ENCODE measurements at places on chromosomes 5 and 9. TPM values are rescaled to one million over a fixed set of nuclear protein-coding genes. Genes with fewer than 3 reads are reported as not detected.

SRD5A1 gene
- total RNA-seq = 13.6 TPM

GFI1B gene
- total RNA-seq = not detected

DPP7 gene
- 67.8 TPM for total RNA-seq

BSPRY gene
- total RNA-seq = not detected

TTC33 gene
- total RNA-seq = 12.5 TPM

Data from bronchial smooth muscle cell (primary cell).